ENCODE measurements at places on chromosomes 5 and 9.

DNA sequence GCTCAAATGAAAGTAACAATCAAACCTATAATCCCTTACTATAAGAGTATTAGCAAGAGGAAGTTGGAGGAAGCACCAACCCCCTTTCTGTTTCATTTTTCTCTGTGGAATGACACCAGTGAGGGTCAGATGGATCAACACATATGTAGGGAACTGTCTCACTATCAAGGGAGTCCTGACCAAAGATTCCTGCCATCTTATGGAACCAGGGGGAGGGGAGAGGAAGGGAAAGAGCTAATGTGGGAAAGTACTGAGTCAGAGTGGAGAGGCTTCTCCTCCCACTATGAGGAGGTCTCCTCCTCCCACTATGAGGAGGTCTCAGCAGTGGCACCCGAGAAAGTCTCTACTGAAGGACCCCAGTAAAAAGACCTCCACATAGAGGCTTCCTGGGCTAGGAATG, 73.3 kb upstream of the PCSK1 start:
- DNase-seq: no peak

DNA sequence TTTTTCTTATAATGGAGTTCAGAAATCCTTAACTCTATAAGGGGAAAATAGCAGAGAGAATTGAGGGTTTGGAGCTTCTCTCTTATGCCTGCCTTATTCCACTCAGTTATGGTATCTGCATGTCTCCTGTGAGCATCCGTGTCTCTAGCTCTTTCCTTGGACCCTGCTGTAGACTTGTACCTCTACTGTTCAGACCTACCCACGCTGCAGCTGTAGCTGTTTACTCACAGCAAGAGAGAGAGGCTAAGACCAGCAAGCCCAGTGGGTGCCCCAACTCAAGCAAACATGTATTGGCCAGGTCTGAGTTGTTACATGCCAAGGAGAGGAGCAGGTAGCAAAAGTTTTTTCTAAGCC, 7.1 kb upstream of the PCSK1 start:
- DNase-seq: no peak

DNA sequence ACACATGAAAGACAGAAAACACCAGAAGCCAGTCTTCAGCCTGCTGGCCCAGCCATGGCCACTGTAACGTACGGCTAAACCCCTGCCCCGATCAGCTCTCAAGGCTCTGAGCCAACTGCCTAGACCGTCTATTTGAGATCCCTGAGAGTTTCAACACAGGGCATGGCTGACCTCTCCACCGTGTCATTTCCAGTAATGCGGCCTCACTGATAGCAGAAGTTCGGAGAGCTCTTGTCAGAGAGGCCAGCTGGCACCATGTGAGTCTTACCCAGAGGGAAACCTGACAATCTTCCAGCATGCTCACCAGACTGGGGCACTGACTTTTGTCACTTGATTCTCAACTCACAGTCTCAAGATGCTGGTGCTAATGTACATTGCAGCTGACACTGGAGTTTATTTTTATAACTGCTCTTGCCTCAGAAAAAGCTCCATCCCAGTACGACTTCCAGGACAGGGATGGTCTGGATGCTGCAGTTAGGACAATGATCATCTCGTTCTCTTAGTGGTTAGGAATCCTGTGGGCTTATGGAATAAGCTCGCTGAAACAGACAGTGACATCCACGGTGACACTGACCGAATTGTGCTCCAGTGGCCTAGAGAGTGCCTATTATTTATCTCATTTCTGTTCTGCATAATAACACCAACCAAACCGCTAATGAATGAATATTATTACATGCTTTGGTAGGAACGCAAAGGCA, 372.7 kb downstream of the ICE1 start:
- no peak for DNase-seq

- no peak for DNase-seq
Observed at GRCh38 chr5:107949688-107950341, 279.1 kb upstream of the EFNA5 start.

DNA sequence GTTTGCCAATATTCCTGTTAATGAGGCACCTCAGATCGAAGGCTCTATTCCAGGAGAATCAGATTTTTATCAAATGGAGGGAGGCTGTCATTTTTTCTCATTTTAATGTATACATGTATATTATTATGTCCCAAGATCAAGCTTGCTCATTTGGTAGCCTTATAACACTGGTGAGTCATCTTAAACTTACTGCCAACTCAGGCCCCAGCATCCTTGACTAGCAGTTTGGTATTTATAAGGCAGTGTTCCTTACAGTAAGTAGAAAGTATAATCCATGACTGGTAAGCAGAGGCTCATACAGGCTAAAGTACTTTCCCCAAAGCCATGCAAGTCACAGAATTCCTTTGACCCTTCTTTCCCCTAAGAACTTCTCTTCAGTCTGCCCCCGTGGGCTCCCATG, 90.7 kb upstream of the NR3C1 start:
- DNase-seq: no peak

GRCh38 chr5:17090839-17091238, 126.6 kb upstream of the BASP1 start:
- no peak for DNase-seq

- no peak for DNase-seq
Observed at GRCh38 chr5:170880084-170880483, 18.3 kb downstream of the RANBP17 start.

DNA sequence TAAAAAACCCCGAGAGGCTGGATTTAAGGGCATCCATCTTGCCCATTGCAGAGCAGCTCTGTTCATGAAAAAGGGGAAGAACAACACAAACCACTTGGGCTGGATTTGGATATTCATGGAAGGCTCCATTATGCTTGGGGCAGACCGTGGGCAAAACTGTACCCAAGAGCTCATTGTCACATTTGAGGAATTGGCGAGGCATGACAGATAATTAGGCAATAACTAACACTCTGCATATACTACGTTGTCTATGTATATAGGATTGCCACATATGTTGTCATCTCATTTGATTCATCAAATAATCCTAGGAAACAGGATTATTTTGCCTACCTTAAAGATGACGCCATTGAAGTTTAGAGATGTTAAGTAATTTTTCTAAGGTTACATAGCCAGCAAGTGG, 255.4 kb downstream of the SMARCA2 start:
- DNase-seq: no peak

DNA sequence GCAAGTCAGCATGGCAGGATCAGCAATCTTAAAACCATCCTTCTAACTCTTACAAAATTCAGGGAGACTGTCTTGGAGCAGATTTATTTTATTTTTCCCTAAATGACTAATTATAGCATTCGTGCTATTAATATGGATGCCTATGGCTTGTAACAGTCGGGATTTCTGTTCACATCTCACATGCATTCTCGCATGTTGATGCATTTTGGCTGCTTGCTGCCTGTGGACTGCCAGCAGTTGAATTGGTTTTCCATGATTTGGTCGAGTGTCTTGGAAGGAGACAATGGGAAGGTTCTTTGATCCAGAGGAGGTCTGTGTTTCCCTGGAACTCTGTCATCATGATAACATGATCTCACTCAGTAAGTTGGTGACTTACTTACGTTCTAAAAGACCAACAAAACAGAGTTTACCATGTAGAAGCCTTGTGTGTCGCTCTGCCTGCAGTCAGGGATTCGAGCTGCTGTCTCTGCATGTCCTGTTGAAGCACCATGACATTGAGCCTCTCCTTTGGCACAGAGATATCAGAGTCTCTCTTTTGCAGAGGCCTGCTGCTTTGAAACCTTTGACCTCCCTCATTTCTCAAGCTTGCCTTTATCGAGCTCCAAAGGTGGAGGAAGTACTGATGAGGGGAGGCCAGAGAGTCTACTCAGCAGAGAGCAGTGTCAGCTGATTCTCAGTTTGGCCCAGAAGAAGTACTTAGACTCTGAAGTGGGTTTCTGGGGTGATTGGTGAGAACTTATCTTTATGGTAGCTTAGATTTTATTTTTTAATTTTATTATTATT, 82.4 kb downstream of the ARHGAP26 start:
- no peak for DNase-seq

GRCh38 chr5:26310415-26310814, 728.0 kb downstream of the CDH9 start:
- no peak for DNase-seq

DNA sequence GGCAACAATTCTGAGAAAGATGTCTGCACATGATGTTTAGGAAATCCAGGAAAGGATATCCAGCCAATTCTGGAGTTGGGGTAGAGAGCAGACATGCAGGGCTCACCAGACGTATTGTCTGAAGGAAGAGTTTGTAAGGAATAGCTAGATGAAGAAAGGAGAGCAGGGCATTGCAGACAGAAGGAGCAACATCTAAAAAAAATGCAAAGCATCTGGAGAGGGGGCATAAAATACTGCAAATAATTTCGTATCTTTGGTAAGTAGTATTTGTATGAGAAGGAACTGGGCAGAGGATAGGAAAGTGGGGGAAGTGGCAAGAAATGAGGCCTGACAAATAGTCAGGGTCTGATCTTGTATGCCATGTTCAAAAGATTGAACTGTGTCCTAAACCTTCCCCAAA, 74.8 kb downstream of the MACIR start:
- no peak for DNase-seq

- DNase-seq: no peak
Observed at GRCh38 chr5:119355244-119355638, 578 bp upstream of the TNFAIP8 start.

DNA sequence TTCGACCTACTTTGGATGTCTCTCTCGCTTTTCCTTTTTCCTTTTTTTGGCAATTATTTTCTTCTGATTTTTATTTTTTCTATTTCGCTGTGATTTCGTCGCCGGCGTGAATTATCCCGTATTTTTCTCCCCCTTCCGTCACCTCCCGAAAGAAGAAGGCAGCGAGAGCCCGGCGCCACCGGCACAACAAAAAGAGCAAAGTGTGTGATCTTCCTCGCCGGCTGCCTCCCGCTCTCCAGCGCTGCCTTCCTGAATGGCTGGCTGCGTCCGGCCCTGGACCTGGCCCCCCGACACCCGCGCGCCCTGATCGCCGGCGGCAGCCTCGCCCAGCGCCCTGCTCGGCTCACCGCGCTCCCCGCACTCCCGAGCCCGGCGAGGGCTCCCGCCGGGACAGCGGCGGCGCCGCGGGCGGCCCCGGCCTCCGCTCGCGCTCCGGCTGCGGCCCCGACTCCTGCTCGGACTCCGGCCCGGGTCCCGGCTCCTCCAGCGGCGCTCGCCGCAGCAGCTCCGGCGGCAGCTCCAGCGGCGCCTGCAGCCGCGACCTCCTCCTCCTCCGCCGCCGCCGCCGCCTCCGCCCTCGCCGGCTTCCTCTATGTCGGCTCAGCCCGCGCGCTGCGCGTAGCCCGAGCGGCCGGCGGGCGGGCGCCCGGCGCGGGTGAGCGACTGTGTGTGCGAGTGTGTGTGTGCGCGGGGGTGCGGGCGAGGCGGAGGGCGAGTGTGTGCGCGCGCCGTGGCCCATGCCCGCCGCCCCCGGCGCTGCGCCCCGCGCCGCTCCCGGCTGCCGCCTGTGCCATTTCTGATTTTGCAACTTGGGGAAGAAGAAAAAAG, 960 bp downstream of the NR2F1 start:
- no peak for DNase-seq

GRCh38 chr5:66039296-66039695, 104.8 kb upstream of the SREK1 start:
- no peak for DNase-seq

- DNase-seq: no peak
Observed at GRCh38 chr5:56154732-56155484, 78.2 kb downstream of the ANKRD55 start.

GRCh38 chr9:456365-456764, 241.7 kb downstream of the DOCK8 start:
- DNase-seq: no peak

GRCh38 chr5:158392753-158393152, 533.8 kb upstream of the CLINT1 start:
- no peak for DNase-seq

- no peak for DNase-seq
Observed at GRCh38 chr9:1086517-1086916, 36.4 kb downstream of the DMRT2 start.

GRCh38 chr9:122127396-122127798, 32.2 kb downstream of the NDUFA8 start:
- no peak for DNase-seq

- DNase-seq: peak; percentile 13
Observed at GRCh38 chr9:136855461-136856078, 3.4 kb downstream of the MAMDC4 start.

DNA sequence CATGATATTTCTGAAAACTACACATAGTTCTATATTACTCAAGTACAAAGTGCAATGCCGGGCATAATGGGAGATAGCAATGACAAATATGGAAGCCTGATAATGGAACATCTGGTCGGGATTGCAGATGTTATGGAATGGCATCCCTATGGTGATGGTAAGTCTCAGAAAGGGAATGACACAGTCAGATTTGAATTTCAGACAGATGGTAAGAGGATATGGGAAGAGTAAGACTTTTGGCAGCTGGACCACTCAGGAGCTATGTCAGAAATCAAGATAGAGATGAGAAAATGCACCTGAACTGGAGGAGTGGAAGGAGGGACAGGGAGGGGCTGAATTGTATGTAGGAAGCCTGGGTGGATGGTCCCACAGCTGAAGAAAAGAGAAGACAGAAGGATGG, 200.0 kb downstream of the DTWD2 start:
- DNase-seq: no peak

DNA sequence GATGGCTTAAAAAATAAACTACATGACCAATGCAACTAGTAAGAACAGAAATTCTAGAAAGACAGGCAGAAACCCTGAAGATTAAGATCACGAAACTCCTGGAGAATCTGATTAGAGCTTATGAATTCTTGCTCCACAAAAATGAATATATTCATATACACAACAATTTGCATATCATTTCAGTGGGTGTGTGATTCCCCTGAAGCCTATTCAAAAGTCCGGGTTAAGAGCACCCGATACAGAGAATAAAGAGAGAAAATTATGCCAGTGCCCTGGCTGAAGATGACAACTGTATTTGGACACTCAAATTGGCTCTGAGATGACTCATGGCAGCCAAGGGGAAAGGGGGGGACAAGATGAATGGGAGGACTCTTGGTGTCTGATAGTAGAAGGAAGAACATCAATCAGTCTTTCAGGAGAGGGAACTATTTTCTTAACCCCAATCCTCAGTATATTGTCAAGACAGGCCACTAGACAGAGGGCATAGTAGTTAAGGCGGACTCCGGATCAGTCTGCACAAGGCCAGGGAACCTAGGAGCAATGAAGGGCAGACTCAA, 6.0 kb downstream of the TMOD1 start:
- no peak for DNase-seq

DNA sequence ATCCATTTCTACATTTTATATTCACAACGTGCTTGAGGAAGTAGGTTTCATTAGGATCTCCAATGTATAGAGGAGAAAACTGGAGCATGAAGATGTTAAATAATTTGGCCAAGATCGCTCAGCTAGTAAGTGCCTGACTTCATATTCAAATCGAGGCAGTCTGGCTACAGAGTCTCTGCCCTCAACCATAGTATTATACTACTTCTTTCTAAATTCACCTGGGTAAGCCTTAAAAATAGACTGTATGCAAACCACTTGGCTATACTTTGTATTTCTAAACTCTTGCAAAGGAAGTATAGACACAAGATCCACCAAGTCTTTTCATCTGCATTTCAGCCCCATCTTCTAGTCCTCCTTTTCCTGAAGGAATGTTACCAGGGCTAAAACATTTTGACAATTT, 232.0 kb downstream of the PLK2 start:
- DNase-seq: no peak

Measured in GM06990 (cell line).